RCC 7860 (cell line): ENCODE measurements at places on chromosomes 7 and 10.

- peak; percentile 57 for DNase-seq
Observed at GRCh38 chr10:74056050-74056818, 58.3 kb downstream of the VCL start.

- DNase-seq: no peak
Observed at GRCh38 chr10:46304062-46304461, 17.3 kb downstream of the ANTXRL start.

- DNase-seq: no peak
Observed at GRCh38 chr7:20343205-20343604, 12.5 kb downstream of the ITGB8 start.

- DNase-seq: no peak
Observed at GRCh38 chr7:54560198-54560597, 18.0 kb downstream of the VSTM2A start.

GRCh38 chr10:100192350-100192749 lies 6.5 kb upstream of the ERLIN1 start:
- DNase-seq: no peak

DNA sequence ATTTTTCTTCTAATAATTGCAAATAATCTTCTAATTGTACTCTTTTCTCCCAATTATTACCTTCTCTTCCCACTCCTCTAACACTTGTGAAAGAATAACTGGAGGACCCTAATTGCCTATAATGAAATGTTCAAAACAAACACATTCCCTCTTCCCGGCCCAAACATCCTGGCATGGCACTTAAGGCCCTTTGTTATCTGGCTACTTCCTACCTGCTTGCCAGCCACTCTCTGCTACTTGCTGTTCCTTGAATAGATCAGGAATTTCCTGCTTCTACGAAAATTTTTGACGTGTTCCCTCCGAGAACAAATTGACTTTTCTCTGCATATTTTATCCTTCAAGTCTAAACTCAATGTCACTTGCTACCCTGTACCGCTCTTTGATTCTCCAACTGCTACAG lies 56.1 kb upstream of the NOBOX start:
- no peak for DNase-seq

- peak; percentile 11 for DNase-seq
Observed at GRCh38 chr10:54800741-54801421, at the start of gene PCDH15. Gene PCDH15 (minus strand): TSS chr10:54801231. CDS start chr10:54664262, 136,969 bp downstream.

DNA sequence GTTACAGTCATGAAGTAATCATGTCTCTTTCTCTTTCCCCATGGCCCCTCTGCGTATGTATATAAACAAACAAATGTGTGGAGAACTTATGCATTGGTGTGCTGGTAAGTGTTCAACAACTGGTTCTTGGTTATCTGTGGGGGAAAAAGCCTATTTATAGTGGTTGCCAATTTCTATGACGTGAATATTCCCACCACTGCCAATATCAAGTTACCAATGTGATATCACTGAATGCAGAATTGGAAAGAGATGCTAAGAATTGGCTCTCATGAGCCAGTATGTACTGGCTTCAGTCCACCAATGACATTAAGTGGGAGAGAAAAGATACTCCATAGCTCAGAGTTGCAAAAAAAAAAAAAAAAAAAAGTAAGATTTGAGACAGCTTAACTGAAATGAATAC lies 399.7 kb downstream of the REEP3 start:
- no peak for DNase-seq

DNA sequence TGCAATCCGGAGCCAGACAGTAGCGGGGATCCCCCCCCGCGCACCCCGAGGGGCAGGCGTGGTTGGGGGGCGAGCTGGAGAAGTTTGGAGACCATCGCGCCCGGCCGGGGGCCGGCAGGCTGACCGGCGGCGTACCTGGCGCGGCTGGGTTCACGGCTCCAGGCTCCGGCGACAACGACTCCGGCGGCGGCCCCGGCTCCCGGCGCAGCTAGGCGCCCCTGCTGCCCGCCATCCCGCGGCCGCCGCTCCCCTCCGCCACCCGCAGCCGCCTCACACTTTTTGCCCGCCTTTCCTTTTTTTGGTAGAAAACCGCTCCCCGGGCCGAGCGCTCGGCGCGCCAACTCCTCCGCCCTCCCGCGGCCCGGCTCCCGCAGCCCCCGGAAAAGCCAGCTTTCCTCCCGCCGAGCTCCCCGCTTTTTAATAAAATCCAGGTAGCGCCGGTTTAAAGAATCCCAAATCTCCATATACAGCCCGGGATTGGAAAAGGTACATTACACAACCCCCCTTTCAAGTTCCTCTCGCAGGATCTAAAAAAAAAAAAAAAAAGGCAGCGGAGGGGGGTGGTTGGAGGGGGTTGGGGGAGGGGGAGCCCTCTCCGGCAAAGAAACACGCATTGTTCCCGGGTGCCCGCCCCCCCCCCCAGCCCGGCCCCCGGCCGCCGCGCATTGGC lies at the start of gene TNRC18:
TSS of gene TNRC18 (minus strand) at position 529 of the 670 bp plus-strand sequence. CDS start 2,588 bp downstream, outside the sequence.
- no peak for DNase-seq

- no peak for DNase-seq
Observed at GRCh38 chr10:61471491-61471890, 18.3 kb upstream of the TMEM26 start.

GRCh38 chr10:80924063-80924952 lies 386.6 kb downstream of the SH2D4B start:
- DNase-seq: no peak

GRCh38 chr7:1564603-1565022 lies 5.2 kb downstream of the PSMG3 start:
- no peak for DNase-seq

DNA sequence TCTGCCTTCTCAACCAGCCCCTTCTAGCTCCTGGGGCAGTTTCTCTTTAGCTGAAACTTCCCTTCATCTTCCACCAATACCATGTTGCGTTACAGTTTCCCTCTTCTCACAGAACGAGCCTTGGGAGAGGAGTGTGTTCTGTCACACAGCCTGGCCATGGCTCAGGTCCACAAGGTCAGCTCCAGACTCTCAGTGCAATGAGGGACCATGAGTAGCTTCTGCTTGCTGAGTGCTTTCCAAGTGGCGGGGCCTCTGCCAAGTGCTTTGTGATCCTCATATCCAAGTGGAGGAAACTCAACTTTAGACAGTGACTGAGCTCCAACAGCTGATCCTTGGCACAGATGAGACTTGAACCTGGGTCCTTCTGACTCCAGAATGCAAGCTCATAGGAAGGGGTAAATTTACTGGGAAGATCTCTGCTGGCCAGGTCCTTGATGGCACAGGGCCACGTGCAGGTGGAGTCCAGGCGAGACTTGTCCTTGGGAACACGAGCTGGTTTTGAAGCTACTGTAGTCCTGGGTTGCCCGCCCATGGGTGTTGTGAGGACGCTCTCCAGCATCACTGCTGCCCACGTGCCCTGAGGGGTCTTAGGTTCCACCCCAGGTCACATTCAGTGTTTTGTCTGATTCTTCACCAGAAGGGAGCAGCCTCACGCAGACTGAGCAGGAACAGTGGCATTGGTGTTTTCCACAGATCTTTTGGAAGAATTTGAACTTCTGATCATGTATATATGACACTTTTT lies 238.0 kb downstream of the EBF3 start:
- no peak for DNase-seq

GRCh38 chr10:113859261-113859660 lies 4.8 kb downstream of the NHLRC2 start:
- DNase-seq: no peak

DNA sequence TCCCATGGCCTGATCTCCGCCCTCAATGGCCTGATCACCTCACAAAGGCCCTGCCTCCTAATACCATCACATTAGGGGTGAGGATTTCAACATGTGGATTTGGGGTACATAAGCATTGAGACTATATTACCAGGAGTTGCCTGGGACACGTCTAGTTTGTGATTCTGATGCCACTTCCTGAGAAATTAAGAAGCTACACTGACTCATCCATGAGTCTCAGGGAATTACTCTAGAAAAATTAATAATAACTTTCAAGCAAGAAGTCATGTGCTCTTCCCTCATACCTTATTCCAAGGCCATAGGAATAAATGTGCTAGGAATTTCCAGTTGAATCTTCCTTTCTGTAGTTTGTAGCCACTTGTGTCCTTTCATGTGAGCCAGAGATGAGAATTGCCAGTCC lies 519.3 kb upstream of the MKI67 start:
- DNase-seq: no peak

- no peak for DNase-seq
Observed at GRCh38 chr7:100079024-100079560, 2.4 kb downstream of the ZNF3 start.

DNA sequence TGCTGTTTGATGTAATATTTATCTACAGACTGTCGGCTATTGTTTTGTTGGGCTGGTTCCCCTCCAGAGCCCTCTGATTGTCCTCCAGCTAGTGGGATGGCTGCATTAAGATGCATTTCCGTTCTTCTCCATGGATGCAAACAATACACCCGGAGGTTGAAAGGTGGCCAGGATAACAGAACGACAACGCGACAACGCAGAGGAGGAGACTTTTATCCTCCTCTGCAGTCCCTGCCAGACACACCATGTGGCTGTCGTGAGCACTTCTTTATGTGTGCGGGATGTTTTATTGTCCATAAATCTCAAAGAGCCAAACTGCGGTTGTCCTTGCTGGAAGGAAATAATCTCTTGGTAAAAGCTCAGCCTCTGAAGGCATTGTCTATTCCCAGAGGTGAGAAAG lies 39.1 kb upstream of the TCERG1L start:
- DNase-seq: no peak

DNA sequence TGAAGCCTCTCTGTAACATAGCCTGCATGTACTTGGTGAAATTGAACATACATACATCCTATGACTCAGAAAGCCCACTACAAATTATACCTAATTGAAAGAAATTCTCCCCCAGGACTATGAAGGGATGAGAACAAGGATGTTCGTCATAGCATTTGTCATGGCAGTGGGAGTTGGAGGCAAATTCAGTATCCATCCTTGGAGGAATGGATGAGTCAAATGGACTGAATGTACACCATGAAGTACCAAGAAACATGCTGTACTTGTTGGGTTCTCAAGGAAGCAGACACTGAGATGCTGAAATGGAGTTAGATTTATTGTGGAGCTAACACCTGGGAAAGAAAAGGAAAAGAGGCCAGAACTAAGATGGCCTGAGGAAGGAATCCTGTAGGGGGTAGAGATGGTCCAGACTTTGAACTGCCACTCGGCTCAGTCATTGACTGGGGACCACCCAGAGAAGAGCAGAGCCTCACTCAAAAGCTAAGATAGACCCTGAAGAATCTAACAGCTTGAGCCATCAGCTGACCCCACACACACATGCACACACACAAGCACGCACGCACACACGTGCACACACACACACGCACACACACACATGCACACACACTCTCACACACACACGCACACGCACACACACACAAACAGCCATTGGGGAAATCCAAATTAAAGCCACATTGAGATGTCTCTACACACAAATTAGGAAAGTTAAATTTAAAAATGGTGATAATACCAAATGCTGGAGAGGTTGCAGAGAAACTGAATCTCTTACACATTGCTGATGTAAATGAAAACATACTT lies 22.3 kb downstream of the AOC1 start:
- no peak for DNase-seq

DNA sequence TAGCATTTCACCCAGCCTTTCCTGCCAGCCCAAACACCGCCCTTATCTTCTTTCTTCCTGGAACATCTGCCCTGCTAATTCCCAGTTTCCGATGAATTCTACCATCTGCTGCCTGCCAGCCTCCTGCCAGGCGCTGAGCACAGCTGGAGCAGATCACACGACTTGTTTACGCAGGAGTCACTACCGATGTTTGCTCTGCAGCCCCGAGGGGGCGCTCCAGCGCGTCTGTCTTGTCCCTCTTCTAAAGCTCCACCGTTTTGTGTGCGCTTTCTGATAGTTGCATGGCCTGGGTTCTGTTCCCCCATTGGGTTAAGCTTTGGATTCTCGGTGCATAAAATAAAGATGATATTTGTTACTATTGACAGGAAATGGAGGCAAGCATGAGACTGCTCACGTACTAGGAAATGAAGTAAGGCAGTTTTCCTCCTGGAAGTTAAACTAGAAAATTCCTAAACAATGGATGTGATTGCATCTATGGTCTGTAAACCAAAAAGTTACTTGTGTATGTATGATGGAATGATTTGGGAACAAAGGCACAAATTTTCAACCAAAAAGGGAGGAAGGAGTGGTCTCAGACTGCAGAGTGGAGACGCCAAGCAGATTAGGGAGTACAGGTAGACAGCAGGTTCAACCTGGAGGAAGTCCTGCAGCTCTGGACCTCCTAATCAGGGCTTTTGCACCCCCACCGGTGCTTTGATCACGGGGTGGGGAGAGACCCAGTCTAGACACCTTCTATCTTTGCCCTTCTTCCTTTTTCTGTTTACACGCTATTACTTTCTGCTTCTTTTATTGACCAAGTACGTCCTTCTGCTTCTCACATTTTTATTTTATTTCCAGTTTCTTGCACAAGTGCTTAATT lies 2.2 kb upstream of the RBM17 start:
- DNase-seq: peak; percentile 54

DNA sequence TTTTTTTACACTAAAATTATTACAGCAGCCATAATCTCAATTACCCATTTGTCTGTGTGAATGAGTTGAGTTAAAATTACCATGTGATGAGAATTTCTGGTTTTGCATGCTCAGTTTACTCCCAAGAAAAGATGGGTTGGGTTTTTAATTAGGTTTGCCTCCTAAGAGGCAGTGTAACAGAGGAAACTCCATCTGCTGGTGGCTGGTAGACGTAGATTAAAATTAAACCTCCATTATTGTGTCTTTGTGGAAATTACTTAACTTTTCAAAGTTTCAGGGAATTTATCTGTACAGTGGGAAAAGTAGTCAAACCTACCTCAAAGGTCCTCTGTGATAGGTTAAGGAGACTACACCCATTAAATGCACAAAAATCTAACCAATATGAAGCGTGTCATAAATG lies 954.2 kb downstream of the PCDH15 start:
- no peak for DNase-seq

- DNase-seq: no peak
Observed at GRCh38 chr7:140908361-140908760, 16.4 kb downstream of the BRAF start.

- no peak for DNase-seq
Observed at GRCh38 chr7:122951006-122951405, 44.5 kb downstream of the TAS2R16 start.

- peak; percentile 99 for DNase-seq
Observed at GRCh38 chr10:104109908-104110662, 11.9 kb upstream of the SFR1 start.

DNA sequence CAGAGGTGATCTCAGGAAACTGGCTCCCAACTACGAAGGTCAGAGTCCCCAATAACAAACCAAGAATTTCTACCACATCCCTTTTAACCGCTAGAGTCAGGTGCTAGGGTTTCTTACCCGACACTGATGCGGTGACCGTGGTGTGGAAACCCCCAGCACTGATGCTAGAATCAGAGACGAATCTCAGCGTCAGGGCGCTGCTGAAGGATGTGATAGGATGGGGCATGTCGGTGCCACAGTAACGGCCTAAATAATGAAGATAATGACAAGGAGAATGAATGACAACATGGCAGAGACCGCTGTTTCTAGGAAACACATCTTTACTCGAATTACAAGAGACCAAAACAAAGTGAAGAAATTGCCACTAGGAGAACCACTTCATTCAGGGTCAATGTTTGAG lies 131.1 kb upstream of the RSU1 start:
- DNase-seq: no peak
